ENCODE measurements at places on chromosomes 7 and 10. TPM values are rescaled to one million over a fixed set of nuclear protein-coding genes. Genes with fewer than 3 reads are reported as not detected.

DNA sequence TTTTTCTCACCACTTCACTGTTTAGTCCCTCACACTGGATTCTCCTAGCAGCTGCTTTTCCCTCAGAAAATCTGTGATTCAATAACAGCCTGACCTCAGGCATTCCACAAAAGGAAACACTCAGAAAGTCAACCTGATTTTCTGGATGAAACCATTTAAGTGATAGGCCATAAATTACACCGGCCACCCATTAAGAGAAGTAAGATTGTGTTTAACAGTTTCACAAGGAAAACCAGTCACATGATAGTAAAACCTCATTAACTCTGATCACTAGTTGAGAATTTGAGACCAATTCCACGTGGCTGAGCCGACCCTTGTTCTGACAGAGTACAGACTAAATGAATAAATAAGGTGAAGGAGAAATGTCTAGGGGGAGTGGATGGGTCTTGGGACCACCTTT, 7.7 kb downstream of the GRM8 start:
- no peak for ATAC-seq

DNA sequence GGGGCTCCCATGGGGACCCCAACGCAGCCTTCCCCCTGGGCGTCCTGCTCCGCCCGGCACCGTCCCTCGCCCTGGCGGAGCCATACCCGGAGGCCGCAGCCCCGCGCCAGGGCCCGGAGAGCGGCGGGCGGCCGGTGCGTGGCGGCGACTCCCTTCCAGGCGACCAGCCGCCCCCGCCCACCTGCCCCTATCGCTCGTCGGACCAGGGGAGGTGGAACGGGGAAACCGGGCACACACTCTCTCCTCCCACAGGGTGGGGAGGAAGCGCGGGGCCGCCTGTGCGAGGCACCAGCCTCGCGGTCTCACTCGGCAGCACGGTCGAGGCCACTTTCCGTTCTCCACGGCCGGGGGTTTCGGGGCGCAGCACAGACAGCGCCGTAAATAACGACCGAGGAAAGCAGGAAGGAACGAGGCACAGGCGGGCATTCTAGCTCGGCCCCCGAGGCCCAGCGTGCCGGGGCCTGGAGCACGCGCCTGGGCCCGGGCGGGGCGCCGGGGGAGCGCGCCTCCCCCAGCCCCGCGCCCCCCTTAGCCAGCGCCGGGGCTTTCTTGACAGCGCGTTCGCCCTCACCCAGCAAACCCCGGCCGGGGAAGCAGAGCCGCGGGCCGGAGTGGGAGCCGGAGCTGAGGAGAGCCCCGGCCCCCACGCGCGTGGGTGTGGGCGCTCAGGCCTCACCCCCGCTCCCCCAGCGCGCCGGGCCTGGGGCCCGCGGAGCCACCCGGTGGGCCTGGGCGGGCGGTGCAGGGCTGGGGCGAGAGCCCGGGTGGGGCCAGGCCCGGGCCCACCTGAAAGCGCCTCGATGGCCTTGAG, 936 bp downstream of the IGF2BP3 start:
- peak; percentile 45 for ATAC-seq

DNA sequence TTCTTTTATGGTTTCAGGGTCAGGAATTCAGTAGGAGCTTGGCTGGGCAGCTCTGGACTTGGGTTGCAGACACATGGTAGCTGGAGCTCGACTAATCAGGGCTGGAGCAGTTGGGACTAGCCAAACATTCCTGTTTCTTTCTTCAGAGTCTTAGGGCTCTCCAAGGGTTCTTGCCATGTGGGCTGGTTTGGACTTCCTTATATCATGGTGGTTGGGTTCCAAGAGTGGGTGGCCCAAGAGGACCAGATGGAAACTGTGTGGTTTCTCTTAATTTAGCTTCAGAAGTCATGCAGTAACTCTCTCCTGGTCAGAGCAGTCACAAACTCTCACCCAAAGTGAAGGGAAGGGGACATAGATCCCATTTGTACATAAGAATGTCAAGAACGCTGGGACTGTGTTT, 270.1 kb upstream of the FZD1 start:
- ATAC-seq = no peak

The MNX1 gene
- 0.12 TPM for total RNA-seq

- ATAC-seq = no peak
Observed at GRCh38 chr10:99234791-99235657, 628 bp downstream of the HPSE2 start.

DNA sequence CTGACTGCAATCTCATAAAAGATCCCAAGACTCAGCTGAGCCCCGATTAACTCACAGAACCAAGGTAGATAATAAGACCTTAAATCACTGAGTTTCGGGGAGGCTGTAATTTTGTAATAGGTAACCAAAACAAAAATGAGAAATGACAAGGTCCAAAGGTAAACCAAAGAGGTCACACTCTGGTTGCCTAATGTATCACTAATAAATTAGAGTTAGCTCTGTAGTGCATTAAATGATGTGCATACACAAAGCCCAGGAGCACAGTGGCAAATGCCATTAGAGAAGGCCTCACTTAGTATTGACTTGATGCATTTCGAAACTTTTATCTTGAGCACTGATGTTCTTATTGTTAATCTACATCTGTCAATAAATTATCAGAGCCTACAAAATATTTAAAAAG, 237.7 kb upstream of the CCDC6 start:
- ATAC-seq = no peak

The GNAI1 gene
- total RNA-seq = 31.5 TPM

DNA sequence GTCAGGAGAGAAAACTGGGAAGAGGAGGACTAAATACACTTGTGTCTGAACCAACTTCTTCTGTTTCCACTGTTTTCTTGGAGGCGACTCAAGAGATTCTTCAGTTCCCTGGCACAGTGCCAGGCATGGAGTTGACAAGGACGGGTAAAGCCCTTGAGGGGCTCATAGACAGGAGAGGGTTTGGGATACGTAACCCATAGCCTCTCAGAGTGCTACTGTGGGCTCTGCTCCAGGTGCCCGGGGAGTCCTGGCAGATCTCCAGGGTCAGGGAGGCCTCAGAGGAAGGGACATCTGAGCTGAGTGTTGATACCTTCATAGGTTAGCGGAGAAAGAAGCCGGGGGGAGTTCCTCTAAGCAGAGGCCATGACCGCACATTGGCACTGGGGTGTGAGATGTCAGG, 42.0 kb downstream of the GALNT17 start:
- no peak for ATAC-seq

The PCGF6 gene
- total RNA-seq = 4.5 TPM

The LARP4B gene
- 78.9 TPM for total RNA-seq

GRCh38 chr7:121761399-121761798, 111.6 kb upstream of the PTPRZ1 start:
- no peak for ATAC-seq

- ATAC-seq = no peak
Observed at GRCh38 chr10:80946957-80947726, 409.4 kb downstream of the SH2D4B start.

- peak; percentile 37 for ATAC-seq
Observed at GRCh38 chr10:111076682-111077478, at the start of gene ADRA2A. ADRA2A (plus strand) TSS chr10:111077029; CDS start chr10:111077997, 968 bp downstream.

- ATAC-seq = no peak
Observed at GRCh38 chr10:12332572-12333379, 16.6 kb upstream of the CAMK1D start.

- no peak for ATAC-seq
Observed at GRCh38 chr7:73351447-73352167, 23.6 kb downstream of the FKBP6 start.

GRCh38 chr7:138833596-138833995, 35.6 kb upstream of the ATP6V0A4 start:
- ATAC-seq = no peak

- peak; percentile 20 for ATAC-seq
Observed at GRCh38 chr7:4724648-4725013, 42.5 kb downstream of the FOXK1 start.

DNA sequence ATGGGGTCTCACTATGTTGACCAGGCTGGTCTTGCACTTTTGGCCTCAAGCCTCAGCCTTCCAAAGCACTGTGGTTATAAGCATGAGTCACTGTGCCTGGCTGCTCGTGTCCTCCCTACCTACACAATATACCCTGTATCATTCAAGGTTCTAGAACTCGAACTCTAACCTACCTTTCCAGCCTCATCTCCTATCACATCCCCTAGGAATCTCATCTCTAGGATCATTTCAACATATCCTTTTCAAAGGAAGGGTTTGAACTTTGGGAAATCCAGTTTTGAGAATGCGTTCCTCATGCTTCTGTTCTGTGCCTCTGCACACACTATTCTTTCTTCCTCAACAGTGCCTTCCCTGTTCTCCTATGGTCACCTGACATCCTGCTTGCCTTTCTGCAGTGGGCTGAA, 87.8 kb upstream of the RHEB start:
- no peak for ATAC-seq

The NRG3 gene
- total RNA-seq = not detected

The ACTR3C gene
- 6.1 TPM for total RNA-seq

The ASB15 gene
- not detected for total RNA-seq

DNA sequence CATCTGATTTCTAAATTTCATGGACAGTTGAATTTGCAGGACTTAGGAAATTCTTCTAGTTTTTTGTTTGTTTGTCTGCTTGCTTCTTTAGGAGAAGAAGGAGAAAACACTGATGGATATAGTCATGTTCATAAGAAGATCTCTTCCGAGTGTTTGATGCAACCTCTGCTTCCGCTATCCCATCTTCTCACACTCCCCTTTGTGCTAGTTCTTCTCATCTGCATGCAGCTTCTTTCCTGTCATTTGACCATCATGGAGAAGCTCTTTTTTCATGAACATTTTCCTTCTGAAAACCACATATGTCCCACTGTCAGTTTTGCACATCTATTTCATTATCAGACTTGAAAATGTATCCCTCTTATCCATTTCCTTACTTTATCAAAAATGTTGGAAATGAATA, 346.9 kb upstream of the PRKCQ start:
- no peak for ATAC-seq

The PRKAR2B gene
- 1.2 TPM for total RNA-seq

GRCh38 chr10:4013651-4014121, 228.7 kb upstream of the KLF6 start:
- ATAC-seq = peak; percentile 46

DNA sequence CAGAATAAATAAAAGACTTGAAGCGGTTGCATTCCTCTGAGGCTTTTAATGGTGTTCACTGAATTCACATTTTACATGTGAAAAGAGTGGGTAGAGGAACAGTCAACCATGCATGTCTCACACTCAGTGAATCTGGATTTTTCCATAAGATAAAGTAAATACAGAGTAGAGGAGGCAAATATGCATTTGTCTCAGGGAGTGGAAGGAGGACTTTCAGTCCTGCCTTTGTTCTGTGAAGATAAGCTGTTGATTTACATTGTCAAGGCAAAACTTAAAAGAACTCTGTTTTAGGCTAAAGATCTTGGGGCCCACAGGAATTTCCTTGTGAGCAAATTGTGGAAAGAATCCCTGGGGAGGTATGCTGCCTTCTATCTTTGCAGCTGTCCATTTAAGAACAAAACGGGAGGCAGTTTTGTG, 825.3 kb upstream of the MBL2 start:
- no peak for ATAC-seq

The RPEL1 gene
- not detected for total RNA-seq

The KIAA1549 gene
- total RNA-seq = 0.20 TPM
